ENCODE measurements at places on chromosomes 2 and 18.

DNA sequence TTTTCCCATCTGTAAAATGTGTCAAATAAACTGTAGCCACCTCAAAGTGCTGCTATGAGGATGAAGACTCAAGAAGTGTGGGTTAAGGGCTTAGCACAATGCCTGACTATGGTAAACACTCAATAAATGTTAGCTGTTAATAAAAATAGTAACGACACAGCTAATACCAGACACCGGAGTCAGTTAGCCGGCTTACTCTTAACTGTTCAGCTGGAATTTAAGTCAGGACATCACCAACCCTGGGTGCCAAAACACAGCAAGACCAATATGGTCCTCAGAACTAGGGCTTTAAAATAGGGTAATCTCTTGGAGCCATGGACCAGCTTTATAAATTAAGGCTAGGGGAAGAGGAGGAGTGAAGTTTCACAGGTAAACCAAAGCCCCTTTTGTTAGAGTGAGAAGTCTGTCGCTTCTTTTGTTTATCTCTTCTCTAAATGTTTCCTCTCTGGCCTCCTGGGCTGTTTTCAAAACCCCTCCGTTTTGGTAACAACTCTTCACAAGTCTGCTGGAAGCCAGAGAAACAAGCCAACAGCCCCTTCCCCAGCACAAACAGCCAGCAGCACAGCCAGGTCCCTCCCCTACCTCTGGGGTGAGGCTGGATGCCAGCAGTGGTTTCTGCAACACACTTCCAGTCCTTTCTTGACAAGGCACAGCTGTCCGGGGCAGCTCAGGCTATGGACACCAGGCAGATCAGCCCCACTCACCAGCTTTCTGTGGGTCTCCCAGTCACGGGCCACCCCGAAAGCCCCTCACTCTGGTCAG lies 13.8 kb upstream of the FZD7 start:
- H3K4me1 ChIP-seq: no peaks in the 10 kb centered on the region
- no peak overlapping the region for H3K4me3 ChIP-seq
- H3K27ac ChIP-seq: no peak overlapping the region
- H3K27me3 ChIP-seq: peaks cover 13% of the 10 kb centered on the region
- DNase-seq: no peak

- H3K4me3 ChIP-seq: no peak overlapping the region
- H3K36me3 ChIP-seq: no peaks in the 10 kb centered on the region
- no peaks in the 10 kb centered on the region for H3K4me1 ChIP-seq
- no peak overlapping the region for H3K27ac ChIP-seq
- DNase-seq: no peak
These were observed 503.1 kb upstream of the TMEFF2 start for GRCh38 chr2:192697880-192698279.

DNA sequence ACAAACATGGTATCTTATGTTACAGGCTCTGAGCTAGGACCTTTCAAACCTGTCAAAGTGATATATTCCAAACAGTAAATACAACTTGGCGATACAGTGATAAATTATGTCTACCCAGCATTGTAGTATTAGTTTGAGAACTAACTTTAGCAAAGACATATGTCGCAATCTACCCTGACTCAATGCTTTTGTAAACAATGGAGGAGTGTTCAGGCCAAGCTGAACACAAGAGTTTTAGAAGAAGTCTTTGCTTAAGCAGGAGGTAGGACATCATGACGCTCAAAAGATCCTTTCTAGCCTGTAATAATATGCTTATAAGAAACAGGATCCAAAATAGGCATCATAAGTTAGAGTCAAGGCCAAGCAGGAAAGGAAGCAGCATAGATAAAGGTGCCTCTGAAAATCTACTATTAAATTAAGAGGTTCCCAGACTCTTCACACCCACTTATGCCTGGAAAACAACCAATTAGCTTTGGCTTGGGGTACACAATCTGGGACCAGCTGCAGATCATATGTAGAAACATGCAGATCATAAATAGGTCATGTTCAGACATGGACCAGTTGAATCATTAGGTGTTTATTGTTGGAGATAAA lies 132.5 kb downstream of the CSRNP3 start:
- no peaks in the 10 kb centered on the region for H3K36me3 ChIP-seq
- no peak for DNase-seq
- no peaks in the 10 kb centered on the region for H3K4me1 ChIP-seq
- no peaks in the 10 kb centered on the region for H3K27me3 ChIP-seq
- no peak overlapping the region for H3K27ac ChIP-seq
- no peak overlapping the region for H3K4me3 ChIP-seq

- H3K36me3 ChIP-seq: no peaks in the 10 kb centered on the region
- no peak overlapping the region for H3K27ac ChIP-seq
- no peak overlapping the region for H3K4me3 ChIP-seq
- no peaks in the 10 kb centered on the region for H3K27me3 ChIP-seq
These were observed 274.0 kb upstream of the FIGN start for GRCh38 chr2:164009756-164010337.

GRCh38 chr2:84458551-84459017 lies 496 bp downstream of the SUCLG1 start:
- peaks cover 5% of the 10 kb centered on the region for H3K36me3 ChIP-seq
- H3K27me3 ChIP-seq: no peaks in the 10 kb centered on the region
- H3K4me3 ChIP-seq: peak overlapping the region; percentile 94

- no peak for DNase-seq
- H3K27me3 ChIP-seq: no peaks in the 10 kb centered on the region
- H3K4me3 ChIP-seq: peak overlapping the region; percentile 69
- H3K36me3 ChIP-seq: peaks cover 69% of the 10 kb centered on the region
- H3K27ac ChIP-seq: peak overlapping the region; percentile 82
These were observed 26.6 kb downstream of the SMCHD1 start for GRCh38 chr18:2681993-2682603.

GRCh38 chr2:196555726-196556125 lies 83.8 kb upstream of the CCDC150 start:
- no peak overlapping the region for H3K27ac ChIP-seq
- no peaks in the 10 kb centered on the region for H3K4me1 ChIP-seq
- H3K36me3 ChIP-seq: no peaks in the 10 kb centered on the region
- H3K4me3 ChIP-seq: no peak overlapping the region

GRCh38 chr18:56815926-56816325 lies 164.8 kb downstream of the WDR7 start:
- H3K4me1 ChIP-seq: no peaks in the 10 kb centered on the region
- no peak overlapping the region for H3K4me3 ChIP-seq
- peaks cover under 1% of the 10 kb centered on the region for H3K36me3 ChIP-seq
- H3K27ac ChIP-seq: no peak overlapping the region
- no peak for DNase-seq

GRCh38 chr2:235779444-235779896 lies 285.6 kb downstream of the AGAP1 start:
- peaks cover 7% of the 10 kb centered on the region for H3K27me3 ChIP-seq
- no peaks in the 10 kb centered on the region for H3K36me3 ChIP-seq
- H3K4me1 ChIP-seq: no peaks in the 10 kb centered on the region
- no peak overlapping the region for H3K27ac ChIP-seq

GRCh38 chr2:172540421-172540820 lies 15.5 kb upstream of the PDK1 start:
- H3K36me3 ChIP-seq: peaks cover 27% of the 10 kb centered on the region
- no peak overlapping the region for H3K4me3 ChIP-seq
- H3K27ac ChIP-seq: no peak overlapping the region
- no peak for DNase-seq

- no peak for DNase-seq
- no peaks in the 10 kb centered on the region for H3K27me3 ChIP-seq
- no peaks in the 10 kb centered on the region for H3K36me3 ChIP-seq
These were observed 139.4 kb upstream of the CWC22 start for GRCh38 chr2:180146541-180146940.

- H3K36me3 ChIP-seq: no peaks in the 10 kb centered on the region
- no peaks in the 10 kb centered on the region for H3K27me3 ChIP-seq
- H3K27ac ChIP-seq: no peak overlapping the region
- no peak for DNase-seq
These were observed 384.3 kb upstream of the SYT4 start for GRCh38 chr18:43661570-43661969.

- H3K4me1 ChIP-seq: peaks cover 52% of the 10 kb centered on the region
- H3K4me3 ChIP-seq: no peak overlapping the region
- no peak overlapping the region for H3K27ac ChIP-seq
- H3K27me3 ChIP-seq: no peaks in the 10 kb centered on the region
- no peak for DNase-seq
These were observed 69.6 kb downstream of the MAP4K4 start for GRCh38 chr2:101766871-101767739.

GRCh38 chr18:6629635-6630140 lies 99.8 kb upstream of the ARHGAP28 start:
- H3K27me3 ChIP-seq: no peaks in the 10 kb centered on the region
- no peak overlapping the region for H3K27ac ChIP-seq
- H3K36me3 ChIP-seq: no peaks in the 10 kb centered on the region
- H3K4me3 ChIP-seq: no peak overlapping the region

- H3K4me3 ChIP-seq: peak overlapping the region; percentile 40
- DNase-seq: no peak
- peaks cover 7% of the 10 kb centered on the region for H3K4me1 ChIP-seq
- peaks cover 90% of the 10 kb centered on the region for H3K27me3 ChIP-seq
These were observed 4.2 kb upstream of the HOXD13 start for GRCh38 chr2:176088048-176088936.

DNA sequence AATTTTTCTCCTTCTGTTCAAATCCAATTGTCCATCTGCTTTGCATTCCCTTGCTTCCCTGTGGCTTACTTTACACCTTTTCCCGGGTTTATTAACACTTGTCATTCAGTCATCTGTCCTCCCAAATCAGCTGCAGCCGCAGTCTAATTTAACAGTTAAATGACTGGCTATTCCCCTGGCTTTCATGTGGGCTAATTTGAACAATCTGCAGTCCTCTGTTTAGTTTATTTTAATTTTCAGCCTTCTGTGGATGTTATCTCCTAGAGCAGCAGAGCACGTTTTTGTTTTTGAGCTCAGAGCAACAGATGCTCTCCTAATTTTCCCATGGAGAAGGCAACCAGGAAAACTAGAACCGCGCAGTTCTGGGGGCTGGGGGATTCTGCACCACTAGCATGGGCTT lies 55.0 kb downstream of the MEP1B start:
- DNase-seq: no peak
- H3K27me3 ChIP-seq: peaks cover 13% of the 10 kb centered on the region
- H3K36me3 ChIP-seq: no peaks in the 10 kb centered on the region
- H3K4me3 ChIP-seq: no peak overlapping the region
- no peaks in the 10 kb centered on the region for H3K4me1 ChIP-seq
- H3K27ac ChIP-seq: no peak overlapping the region

DNA sequence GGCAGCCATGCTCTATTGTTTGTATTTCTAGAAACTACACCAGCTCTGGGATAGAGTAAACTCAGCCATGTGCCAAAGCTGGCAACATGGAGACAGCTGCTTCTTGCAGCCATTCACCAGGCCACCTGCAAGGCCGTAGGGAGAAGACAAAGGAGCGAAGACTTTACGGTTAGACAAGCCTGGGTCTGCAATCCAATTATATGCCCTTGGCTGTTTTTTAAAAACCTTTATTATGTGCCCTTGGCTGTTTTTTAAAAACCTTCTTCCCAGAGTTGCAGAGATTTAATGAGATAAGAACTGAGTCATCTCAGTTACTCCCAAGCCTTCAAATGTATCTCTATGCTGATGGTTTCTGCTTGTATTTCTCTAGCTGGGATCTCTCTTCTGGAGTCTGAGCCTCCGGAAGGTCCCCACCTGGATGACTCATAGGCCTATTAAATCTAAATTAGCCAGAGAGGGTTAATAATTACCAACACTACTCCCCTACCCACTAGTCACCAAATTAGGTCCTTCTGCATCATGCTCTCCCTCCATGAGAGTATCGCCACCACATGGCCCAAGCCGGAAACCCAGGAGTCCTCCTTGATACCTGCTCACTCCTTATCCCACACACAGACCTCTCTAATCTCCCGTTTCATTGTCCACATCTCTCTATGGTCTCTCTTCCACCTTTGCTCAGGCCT lies 17.5 kb upstream of the DPP4 start:
- no peak overlapping the region for H3K4me3 ChIP-seq
- no peaks in the 10 kb centered on the region for H3K27me3 ChIP-seq
- no peak overlapping the region for H3K27ac ChIP-seq
- peaks cover 11% of the 10 kb centered on the region for H3K4me1 ChIP-seq
- H3K36me3 ChIP-seq: no peaks in the 10 kb centered on the region

GRCh38 chr2:232405943-232406510 lies 617 bp upstream of the ALPG start:
- no peak for DNase-seq
- H3K27me3 ChIP-seq: peaks cover 5% of the 10 kb centered on the region
- H3K4me3 ChIP-seq: no peak overlapping the region
- H3K36me3 ChIP-seq: no peaks in the 10 kb centered on the region
- H3K4me1 ChIP-seq: no peaks in the 10 kb centered on the region
- H3K27ac ChIP-seq: no peak overlapping the region

GRCh38 chr2:120017201-120017600 lies 4.3 kb downstream of the EPB41L5 start:
- H3K27me3 ChIP-seq: peaks cover 21% of the 10 kb centered on the region
- no peaks in the 10 kb centered on the region for H3K36me3 ChIP-seq
- no peak overlapping the region for H3K4me3 ChIP-seq

DNA sequence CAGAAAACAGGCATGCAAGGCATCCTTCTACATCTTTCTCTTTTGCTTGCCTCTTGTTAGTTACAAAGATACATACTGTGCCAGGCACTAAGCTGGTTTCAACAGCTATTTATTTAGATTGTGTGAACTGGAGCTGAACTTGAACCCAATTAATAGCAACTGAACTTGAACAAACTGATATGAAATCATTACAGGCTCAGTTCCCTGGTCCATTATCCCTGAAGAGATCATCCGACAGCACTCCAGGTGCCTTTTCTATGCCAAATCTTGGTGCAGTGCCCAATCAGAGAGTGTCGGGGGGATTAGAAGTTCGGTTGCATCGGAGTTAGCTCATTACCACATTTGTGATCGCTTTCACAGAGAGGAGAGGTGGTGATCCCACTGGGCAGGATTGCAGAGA lies 477.6 kb downstream of the PARD3B start:
- H3K4me3 ChIP-seq: no peak overlapping the region
- H3K4me1 ChIP-seq: peaks cover 25% of the 10 kb centered on the region
- H3K36me3 ChIP-seq: peaks cover 12% of the 10 kb centered on the region
- no peak overlapping the region for H3K27ac ChIP-seq

DNA sequence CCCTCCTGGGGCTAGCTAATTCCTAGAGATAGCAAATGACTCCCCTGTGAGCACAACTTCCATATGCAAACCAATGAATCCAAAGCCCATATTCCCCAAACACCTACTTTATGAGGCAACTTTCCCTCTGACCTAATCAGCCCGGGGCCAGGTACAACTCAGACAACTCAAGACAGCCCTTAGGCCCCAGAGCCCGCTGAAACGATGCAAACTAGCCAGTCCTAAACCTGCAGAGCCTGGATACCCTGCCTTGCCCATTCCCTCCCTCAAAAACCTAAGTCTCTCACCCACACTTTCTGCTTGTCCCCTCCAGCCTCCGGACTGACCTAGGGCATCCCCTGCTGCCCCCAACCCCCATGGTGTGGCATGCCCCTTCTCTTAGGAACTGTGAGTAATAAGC lies 142.8 kb downstream of the ACTR3 start:
- no peak overlapping the region for H3K27ac ChIP-seq
- H3K36me3 ChIP-seq: no peaks in the 10 kb centered on the region
- no peak for DNase-seq
- no peak overlapping the region for H3K4me3 ChIP-seq
